Stimulated activated CD4-positive, alpha-beta T cell treated with anti-CD3 and anti-CD28 coated beads, Interleukin-15, amount 100 ng/mL, for 48 hours (primary cell): ENCODE measurements at places on chromosomes 5 and 9.

- no peak for DNase-seq
Measured at GRCh38 chr5:145471026-145471425, 364.1 kb downstream of the PRELID2 start.

GRCh38 chr9:130239741-130240241 lies 25.8 kb upstream of the HMCN2 start:
- DNase-seq, result peak; percentile 48

DNA sequence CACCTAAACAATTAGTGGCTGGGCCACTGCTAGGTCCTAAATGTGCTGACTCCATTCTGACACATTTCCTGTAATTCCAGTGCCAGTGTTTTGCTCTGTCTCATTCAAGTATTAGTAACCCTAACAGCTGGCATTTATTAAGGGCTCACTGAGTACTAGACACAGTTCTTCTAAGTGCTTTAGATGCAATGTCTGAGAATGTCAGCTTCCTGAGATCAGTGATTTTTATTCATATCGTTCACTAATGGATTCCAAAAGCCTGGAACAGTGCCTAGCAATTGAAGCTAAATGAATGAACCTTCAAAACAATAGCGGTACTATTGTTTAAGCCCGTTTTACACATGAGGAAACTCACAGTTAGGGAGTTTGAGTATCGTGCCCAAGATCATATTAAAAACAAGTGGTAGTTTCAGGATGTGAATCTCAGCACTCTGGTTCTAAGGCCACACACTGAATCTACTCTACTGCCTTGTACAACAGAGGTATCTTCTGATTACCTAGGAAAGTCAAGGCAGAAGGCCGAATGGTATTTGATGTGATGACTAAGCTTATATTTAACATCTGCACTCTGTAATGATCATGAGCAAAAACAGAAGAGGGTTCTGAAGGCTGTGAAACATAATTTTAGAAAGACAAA lies 304.0 kb downstream of the PJA2 start:
- DNase-seq, result no peak

DNA sequence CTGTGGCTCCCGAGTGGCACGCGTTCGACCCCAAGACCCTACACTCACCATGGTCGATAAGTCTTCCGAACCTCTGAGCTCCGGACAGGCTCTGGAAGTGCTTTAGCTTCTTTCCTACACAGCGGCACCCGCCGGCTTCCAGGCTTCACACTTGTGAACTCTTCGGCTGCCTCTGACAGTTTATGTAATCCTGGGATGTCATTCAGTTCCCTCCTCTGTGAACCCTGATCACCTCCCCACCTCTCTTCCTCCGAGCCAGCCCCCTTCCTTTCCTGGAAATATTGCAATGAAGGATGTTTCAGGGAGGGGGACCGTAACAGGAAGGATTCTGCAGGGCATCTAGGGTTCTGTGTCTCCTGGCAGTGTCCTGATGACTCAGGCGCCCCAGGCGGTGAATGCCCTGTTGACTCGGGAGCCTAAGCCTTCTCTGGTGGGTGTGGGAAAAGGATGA lies at the start of gene CD14:
CD14 (minus strand) TSS at position 155 of the 451 bp plus-strand sequence; CDS start at position 51, 104 bp downstream.
- DNase-seq, result no peak
